ENCODE measurements at places on chromosomes 5 and 9.

DNA sequence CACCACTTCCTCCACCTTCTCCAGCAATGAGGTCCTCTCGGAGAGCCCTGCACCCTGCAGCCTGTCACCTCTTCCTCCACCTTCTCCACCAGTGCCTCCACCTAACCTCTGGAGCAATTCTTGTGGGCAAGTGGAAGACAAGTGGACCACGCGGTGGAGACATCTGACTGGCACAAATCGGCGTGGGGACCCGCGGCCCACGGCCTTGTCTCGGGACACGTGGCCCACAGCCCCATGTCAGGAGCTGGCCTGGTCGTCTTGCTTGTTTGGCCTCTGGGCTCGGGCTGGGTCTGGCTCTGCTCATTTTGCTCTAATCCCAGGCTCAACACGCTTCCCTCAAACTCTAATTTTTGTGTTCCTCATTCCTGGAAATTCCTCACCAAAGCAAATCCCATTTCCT, 393.1 kb upstream of the IRX1 start:
- DNase-seq: no peak

GRCh38 chr9:126391713-126392661, 65.4 kb downstream of the MVB12B start:
- no peak for DNase-seq

DNA sequence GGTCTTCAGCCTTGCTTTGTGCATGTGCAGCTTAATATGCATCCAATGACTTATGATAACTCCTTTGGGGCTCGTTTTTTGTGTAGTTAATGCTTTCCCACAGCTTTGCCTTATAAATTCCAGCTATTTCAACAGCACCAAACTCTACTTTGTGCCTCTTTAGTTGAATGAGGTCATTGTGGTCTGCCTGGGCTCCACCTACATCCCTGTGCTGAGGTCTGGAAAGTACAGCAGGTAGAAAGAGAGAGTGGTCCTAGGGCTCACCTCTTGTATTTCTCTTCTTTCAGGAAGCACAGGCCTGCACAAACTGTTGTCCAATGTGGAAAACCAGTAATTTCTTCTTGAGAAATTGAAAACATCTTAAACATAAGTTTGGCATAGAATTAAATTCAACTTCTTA, 167.2 kb downstream of the XRCC4 start:
- DNase-seq: no peak

GRCh38 chr5:133957591-133957990, 10.8 kb downstream of the C5orf15 start:
- no peak for DNase-seq

DNA sequence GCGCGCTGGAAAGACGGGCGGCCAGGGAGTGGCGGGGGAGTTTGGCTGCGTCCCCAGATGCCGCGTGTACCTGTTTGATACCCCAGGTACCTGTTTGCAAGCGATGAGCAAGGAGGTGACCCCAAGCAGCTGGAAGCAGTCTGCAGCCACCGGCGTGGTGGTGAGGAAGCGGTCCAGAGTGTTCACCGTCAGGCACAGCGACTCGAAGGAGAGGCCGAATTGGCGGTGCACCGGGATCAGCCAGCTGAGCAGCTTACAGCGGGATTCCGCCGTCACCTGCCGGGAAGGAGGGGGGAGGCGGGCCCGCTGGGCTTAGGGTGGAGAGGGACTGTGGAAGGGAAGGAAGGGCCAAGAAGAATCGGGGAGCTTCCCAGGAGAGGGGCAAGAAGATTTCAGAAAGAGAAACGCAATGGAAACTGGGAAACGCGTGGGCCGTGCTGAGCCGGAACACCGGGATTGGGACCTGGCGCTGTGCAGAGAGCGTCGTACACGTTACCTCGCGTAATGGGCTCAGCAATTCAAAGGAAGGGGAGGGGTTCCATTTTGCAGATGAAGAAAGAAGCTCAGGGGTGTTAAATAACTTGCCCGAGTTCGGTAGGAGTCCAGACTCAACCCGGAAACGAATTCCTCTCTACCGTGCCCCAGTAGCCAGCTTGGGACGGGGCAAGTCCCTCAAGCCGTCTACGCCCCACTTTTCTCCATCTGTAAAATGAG, 980 bp downstream of the CCNO start:
- peak; percentile 17 for DNase-seq

All from cortex of kidney (tissue), 1 donor.